Mesenteric fat pad (tissue), 1 donor: ENCODE measurements at places on chromosomes 5 and 9. TPM values are rescaled to one million over a fixed set of nuclear protein-coding genes. Genes with fewer than 3 reads are reported as not detected.

DNA sequence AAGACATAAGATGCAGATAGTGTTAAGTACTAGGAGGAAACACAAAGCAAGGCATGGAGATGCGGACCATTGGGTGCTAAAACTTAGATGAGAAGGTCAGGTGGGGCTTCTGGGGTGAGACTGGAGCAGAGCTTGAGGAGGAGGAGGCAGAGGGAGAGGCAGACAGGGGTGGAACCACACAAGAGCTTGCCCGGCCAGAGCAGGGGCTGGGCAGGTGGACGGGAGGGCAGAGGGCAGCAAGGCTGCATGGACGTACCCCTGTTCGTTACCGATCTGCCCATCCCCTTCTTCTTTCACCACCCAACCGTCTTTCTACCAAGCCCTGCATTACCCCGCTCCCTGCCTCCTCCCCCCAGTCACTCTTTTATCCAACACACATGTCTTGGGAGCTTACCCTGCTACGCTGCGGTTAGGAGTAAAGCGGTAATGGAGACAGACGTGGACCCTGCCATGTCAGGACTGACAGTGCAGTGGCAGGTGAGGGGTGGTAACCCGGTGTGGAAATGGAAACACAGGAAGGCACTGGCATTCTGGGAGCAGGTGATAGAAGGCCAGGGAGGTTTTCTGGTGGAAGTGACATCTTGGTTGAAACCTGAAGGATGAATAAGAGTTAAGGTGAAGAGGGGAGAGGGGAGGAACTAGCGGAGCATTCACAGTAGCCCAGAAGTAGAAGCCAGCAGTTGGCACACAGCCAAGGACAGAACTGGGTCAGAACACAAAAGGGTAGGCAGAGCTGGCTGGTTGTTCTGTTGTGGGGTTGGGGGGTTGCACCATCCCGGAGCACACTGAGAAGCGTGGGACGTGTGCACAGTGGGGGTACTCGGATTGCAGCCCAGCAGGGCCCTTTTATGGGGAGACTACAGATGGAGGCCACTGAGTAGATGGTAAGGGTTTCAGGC, 167.2 kb downstream of the CACNA1B start:
- peak; percentile 62 for DNase-seq

- DNase-seq, result no peak
Observed at GRCh38 chr9:24245988-24246387, 299.7 kb downstream of the IZUMO3 start.

TMC1 gene
- total RNA-seq, result 0.48 TPM

GRCh38 chr9:130899051-130899748, 2.6 kb upstream of the QRFP start:
- no peak for DNase-seq

DNA sequence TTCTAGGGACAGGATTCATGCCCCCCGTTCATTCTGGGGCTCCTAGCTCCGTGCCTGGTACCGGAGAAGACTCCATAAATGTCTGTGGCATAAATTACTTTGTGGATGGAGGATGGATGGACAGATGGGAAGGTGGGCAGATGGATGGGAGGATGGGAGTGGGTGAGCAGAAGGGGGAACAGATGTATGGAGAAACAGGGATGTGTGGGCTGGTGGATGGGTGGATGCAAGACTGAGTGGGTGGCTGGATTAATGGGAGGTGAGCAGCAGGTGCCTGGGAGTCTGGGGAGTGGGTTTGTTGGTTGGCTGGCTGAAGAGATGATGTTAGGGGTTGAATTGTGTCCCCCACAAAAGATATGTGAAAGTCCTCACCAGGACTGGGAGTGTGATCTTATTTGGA, 43.5 kb downstream of the SARDH start:
- DNase-seq, result no peak

DNA sequence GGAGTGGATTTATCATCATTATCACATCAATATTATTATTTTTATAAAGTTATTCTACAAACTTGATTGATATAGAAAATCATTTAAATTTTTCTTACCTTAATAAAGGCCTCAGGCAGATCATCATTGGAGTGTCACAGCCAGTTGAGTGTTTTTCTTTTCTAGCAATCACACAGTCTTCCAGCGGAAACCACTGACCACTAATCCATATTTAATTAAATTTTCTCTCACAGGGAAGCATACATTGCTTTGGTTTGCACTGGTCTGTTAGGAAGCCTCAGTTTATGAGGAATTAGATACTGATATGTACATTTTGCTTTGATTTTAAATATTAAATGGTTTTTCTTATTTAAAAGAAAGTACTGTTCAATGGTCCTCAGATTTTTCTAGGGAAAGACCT, 6.7 kb downstream of the SPZ1 start:
- no peak for DNase-seq

DNA sequence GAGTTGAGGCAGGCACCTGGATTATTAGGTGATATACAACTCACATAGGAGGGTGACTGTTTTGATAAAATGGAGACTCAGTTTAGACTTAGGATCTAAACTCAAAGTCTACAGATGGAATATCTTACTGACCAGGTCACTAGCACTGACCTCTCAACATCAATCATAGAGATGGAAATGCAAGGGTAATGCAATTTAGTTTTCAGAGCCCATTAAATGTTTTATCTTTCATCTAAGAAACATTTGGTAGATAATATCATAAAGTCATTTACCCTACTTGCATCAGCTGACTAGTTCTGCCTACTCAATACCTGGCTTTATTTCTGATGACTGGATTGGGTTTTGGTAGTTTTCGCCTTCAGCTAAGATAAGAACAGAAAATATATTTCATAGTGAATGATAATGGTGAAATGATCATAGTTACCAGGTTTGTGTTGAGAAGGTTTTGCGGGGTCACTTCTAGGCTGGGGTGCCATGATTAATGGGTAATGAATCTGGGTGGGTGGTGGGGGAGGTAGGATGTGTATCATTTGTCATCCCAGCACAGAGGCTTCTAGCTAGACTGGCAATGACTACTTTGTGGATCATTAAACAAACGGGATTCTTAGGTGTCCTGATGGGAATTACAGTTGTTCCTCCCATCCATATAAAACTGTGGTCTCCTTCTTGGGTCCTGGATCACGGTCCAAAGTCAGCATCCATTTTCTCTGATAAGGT, 173.4 kb downstream of the PPP2R2B start:
- no peak for DNase-seq

- DNase-seq, result no peak
Observed at GRCh38 chr9:4836676-4837075, 43.9 kb downstream of the RCL1 start.

ELOVL7 gene
- 5.6 TPM for total RNA-seq

ACTBL2 gene
- total RNA-seq, result not detected

- DNase-seq, result peak; percentile 91
Observed at GRCh38 chr9:34547960-34548611, 25.3 kb upstream of the ENHO start.

DNA sequence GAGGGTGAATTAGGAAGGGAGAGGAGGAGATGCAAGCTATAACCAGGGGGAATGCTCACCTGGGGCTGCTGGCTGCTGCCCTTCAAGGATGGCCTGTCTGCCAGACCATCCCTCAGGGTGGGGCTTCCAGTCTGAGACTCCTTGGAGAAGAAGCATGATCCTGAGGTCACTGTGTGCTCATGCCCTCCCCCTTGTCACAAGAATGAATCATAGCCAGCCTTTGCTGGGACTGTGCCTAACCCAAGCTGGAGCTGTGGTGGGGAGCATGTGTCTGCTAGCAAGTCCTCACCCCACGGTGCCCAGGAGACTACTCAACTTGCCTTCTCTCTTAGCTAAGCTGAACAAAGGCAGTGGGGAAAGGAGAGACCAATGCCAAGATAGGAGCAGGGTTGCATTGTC, 463.6 kb downstream of the SPOCK1 start:
- no peak for DNase-seq

DNA sequence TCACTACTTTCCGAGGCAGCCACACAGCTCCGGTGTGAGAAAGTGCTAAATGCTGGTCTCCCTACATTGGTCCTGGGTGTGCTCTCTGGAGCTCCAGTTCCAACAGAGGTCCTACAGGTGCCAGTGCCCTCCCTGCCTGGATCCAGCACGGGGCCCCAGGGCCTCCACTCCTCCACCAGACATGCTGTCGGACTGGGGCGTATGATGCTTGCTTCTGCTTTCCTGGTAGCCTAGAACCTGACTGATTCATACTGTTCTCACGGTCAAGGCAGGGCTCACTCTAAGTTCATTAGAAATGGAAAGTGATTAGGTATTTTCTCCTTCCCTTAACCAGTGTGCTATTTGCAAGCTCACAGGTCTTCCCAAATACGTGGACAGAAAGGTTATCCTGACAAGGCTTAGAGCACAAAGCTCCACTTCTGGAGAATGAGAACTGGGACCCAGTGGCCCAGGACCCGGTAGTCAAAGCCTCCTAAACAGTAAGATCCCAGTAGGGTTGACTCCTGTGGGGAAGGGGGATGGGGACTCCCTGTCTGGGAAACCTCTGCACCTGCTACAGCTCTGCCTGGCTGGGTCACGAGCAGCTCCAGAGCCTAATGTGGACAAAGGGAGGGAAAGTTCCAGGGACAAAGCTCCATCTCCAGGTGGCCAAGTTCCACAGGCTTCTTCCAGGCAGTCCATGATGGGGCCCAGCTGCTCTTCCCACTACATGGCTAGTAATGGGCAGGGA, 98.1 kb downstream of the PAX5 start:
- peak; percentile 45 for DNase-seq
